ENCODE measurements at places on chromosomes 2 and 18.

DNA sequence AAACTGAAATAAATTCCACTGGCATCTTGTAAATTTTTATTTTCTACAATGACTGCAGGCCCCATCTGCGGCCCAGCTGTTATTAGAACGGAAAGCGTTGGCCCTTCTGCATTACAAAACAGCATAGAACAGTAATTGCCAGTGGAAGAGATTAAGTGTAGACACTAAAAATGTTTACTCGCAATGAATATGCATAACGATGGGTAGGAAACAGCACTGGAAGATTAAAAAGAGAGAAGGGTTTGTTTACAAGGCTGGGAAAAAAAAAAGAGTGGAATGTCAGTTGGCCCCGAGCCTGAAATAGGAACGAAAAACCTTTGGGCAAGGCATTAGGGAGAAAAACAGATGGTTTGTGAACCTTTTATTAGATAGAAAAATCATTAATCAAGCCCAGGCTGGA is 275.9 kb upstream of the TCF4 start:
- no peak for DNase-seq

- DNase-seq = no peak
These were observed 230.0 kb downstream of the ACTR3 start for GRCh38 chr2:114119862-114120261.

DNA sequence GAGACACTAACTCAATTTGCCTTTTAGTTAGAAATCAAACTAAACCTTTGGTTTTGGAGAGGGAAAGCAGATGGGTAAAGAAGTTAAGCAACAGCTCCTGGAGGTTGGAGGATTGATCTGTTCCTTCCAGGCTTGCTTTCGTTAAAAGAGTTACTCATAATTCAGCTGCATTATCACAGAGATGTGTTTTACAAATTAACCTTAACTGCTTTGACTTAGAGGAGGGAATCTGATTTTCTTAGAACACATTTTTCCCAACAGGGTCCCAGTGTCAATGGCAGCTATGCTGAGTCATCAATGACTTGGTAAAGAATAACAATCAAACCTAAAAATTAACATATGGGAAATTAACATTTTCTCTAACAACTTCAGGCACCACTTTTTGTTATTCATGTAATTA is 113.4 kb downstream of the COPS8 start:
- DNase-seq = no peak

DNA sequence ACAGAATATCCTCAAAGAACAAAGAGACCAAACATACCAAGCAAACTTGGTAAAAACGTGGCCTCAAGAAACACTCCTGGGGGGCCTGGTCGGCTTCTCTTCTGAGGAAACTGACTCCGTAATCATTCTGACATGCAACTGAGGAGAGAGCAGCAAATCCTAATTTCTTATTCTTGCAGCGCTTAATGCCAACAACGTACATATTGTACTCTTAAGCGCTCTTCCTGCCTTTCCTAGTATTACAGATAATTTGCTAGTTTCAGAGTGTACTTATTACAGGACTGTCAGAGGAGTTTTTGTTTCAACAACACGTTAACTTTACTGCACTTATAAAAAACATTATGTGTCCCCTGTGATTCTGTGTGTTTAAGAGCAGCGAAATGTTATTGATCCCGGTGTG is 64.9 kb downstream of the ZNF521 start:
- no peak for DNase-seq

GRCh38 chr2:55859875-55860274 is 63.7 kb downstream of the EFEMP1 start:
- DNase-seq = no peak

GRCh38 chr2:43402452-43402937 is 176.1 kb upstream of the ZFP36L2 start:
- no peak for DNase-seq

- DNase-seq = peak; percentile 50
These were observed 507 bp downstream of the PKP4 start for GRCh38 chr2:158457092-158457825.

GRCh38 chr2:25309402-25309801 is 32.3 kb downstream of the DNMT3A start:
- DNase-seq = peak; percentile 64

GRCh38 chr2:227153758-227154486 is 10.1 kb downstream of the COL4A4 start:
- DNase-seq = no peak

DNA sequence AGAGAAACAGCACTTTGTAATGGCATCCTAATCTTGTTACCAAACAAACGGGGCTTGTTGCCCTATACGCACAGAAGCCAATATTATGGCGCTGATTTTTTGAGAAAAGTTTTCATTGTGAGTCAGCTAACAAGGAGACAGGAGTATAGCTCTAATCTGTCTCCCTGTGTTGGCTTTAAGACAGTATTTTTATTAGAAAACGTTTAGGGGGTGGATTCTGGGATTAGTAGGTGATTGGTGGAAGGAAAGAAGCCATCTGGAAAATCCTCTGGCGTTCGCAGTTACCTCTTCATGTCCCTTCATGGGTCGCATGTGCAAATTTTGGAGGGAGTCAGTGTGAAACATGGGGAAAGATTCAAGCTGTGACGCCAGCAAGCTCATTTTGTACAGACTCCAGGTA is 698 bp upstream of the TMEM237 start:
- no peak for DNase-seq

GRCh38 chr2:138433995-138434951 is 67.3 kb upstream of the SPOPL start:
- DNase-seq = no peak

- DNase-seq = no peak
These were observed 101.0 kb downstream of the UNC80 start for GRCh38 chr2:209872675-209873074.

DNA sequence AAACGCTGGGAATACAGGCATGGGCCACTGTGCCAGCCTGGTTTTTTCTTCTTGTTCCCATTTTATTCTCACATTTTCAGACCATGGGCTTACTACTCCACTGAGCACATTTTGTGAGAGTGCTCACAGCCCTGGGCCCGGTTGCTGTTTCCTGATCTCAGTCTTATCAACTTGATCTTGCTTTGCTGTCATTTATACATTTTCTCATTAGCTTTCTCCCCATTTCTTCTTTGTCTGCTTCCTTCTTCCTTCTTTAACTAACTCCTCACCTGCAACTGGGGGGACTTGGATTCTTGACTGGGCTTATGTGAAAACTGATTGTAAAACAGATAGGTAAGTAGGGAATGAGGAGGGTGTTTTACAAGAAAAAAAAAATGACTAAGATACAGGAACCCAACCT is 117.3 kb downstream of the PLB1 start:
- peak; percentile 28 for DNase-seq

GRCh38 chr18:63148449-63149301 is 170.9 kb downstream of the BCL2 start:
- no peak for DNase-seq

DNA sequence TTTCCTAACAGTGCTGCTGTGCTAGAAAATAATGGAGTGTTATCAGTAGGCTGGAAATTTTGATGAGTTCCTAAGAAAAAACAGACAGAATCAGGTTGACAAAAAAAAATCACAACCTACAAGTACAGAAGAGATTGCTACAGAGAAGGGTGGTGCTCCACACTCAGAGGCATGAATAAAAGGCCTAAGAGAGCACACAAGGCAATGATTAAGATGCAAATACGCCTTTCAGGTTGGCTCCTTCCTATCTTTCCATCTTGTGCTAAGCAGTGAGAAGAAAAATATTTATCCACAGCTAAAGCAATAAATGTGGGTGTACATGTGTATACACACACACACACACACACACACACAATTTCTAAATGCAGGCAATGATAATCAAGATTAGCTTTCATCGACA is 130.6 kb upstream of the UBE2E3 start:
- no peak for DNase-seq

DNA sequence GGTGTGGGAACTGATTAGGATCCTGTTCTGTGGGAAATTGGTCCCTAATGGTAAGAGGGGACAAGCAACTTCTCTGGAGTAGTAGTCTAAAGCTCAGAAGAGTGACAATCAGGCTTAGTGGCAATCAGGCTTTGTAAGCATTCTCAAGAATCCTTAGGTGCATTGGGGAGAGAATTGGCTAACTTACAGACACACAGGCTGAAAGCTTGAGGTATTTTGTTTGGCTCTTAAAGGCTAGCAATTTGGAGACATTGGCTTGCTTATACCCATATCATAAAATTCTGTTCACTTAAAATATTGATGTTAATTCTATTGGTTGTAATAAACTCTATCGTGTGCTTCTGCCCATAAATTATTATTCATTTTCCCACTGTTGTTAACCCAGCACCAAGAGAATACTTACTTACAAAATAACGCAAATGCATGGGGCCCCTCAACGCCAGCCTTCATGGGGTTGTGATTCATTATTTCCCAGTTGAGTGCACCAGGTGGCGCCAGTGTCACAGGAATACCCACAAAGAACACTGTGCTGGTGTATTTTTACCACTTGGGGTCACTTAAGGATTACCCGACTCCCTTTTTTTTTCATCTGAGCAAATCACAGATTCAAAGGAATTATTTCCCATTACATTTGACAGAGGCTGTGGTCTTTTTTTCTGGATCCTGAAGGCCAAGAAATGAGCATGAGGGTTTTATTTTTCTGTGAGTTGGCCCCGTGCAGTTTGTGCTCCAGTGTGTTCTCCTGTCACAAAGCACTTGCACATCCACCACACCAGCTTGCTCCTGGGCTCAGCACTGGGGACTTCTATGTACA is 45.5 kb downstream of the DDX1 start:
- peak; percentile 51 for DNase-seq

- no peak for DNase-seq
These were observed 39.5 kb upstream of the ATP6V1B1 start for GRCh38 chr2:70895998-70896764.

DNA sequence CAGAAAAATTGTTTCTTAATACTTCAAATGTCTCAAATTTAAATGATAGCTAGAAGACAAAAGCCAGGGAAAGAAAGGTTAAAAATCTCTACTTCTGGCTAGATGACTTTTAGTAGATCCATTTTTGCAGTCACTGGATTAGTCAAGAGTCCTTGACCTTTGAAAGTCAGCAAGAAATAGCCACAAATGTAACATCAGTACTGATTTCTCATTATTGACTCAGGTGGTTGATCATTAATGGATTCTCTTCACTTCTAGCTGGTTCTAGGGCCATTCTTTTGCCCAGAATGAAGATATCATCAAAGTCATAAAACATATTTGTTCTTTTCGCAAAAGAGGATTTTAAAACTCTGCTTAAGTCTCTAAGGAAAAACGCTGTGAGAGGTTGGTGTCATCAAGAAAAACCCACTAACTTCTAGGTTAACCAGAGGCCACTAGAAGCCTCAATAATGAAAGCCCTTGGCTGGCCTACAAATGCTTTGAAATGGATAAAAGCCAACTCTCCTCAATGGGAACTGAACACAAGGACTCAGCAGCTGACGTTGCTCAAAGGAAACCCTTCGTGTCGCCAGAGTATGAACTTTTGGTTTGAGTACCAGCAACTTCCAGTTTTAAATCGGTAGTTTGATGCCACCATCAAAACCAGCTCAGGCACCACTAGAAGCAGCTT is 66.3 kb downstream of the IRS1 start:
- no peak for DNase-seq

GRCh38 chr18:46222710-46223360 is 118.7 kb downstream of the HAUS1 start:
- no peak for DNase-seq

GRCh38 chr2:148614322-148615049 is 30.1 kb upstream of the EPC2 start:
- DNase-seq = peak; percentile 4

GRCh38 chr18:78196280-78196679 is 783.3 kb upstream of the SALL3 start:
- no peak for DNase-seq

GRCh38 chr18:33205777-33206176 is 234.7 kb downstream of the CCDC178 start:
- no peak for DNase-seq

DNA sequence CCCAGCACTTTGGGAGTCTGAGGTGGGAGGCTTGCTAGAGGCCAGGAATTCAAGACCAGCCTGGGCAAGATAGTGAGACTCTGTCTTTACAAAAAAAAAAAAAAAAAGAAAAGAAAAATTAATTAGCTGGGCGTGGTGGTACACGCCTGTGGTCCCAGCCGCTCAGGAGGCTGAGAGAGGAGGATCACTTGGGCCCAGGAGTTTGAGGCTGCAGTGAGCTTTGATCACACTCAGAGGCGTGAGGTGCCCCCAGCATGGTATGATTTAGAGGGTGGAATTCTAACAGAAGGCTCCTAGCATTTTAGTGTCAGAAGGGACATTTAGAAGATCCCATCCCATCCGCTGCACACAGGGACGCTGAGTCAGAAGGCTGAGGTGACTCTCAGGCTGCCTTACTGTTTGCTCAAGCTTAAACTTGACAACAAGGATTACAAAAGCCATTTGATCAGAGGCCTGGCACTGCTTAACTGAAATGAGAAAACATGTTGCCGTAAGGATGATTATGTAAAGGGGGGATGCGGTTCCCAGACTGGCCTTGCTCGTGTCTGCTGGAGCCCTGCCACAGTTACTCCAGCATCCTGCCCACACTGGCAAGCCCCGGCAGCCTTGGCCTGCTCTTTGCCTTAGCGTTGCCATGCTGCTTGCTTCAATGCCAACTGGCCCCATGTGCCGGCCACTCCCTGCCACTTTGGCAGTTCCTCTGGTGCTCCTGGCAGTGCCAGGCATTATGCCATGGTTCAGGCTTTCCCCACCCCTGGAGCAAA is 45.6 kb upstream of the SLC1A4 start:
- no peak for DNase-seq

DNA sequence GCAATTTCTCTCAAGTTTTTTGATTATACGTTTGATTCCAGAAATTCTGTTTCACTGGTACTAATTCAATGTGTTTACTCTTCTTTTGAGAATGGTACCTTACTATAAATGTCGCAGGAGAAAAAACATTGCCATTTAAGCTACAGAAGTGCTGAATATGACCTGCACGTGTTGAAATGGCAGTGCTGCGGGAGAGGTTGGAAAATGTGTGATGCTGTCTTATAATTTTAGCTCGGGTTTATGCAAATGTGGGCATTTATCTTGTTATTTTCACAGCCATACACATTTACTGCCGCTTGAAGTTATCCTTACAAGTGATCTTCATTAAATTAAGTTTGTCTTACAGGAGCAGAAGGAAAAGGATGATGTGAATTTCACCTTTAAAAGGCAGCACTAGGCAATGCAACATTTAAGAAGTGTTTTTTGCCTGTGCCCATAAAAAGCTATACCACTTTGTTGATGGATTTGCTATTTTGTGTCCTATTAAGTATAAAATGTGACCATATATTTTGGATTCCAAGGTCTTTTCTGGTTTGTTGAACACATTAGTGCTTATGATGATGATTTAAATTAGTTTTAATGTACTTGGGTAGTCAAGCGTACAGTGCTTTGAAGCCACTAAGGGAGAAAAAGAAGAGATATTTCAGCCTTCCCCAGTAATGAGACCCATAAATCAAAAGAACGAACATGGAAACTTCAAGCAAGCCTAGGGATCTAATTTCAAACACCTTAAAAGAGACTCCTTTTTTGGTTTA is 112.1 kb downstream of the LTBP1 start:
- no peak for DNase-seq

DNA sequence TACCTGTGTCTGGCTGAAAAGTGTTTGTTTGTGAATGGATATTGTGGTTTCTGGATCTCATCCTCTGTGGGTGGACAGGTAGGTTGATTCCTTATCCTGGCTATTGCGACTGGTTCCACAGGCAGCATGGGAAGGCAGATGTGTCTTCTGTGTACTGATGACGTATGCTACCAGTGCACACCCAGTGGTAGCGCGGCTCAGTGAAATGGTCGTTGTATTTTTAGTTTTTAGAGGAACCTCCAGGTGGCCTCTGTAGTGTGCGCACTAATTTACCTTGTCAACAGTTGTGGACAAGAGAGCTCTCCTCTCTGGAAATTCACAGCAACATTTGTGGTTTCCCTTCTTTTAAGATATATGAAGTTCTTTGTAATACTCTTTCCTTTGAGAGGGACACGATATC is 52.5 kb downstream of the CCDC74A start:
- DNase-seq = no peak

GRCh38 chr2:177026956-177027355 is 185.6 kb upstream of the HNRNPA3 start:
- no peak for DNase-seq

Data from CD4-positive, alpha-beta T cell treated with Interleukin-1 beta for 1 hour (primary cell).